Renal cortex interstitium (tissue), 15 donors: ENCODE measurements at places on chromosomes 5 and 9. TPM values are rescaled to one million over a fixed set of nuclear protein-coding genes. Genes with fewer than 3 reads are reported as not detected.

- DNase-seq = no peak
These were observed 131.2 kb upstream of the PLCXD3 start for GRCh38 chr5:41641621-41642020.

DNA sequence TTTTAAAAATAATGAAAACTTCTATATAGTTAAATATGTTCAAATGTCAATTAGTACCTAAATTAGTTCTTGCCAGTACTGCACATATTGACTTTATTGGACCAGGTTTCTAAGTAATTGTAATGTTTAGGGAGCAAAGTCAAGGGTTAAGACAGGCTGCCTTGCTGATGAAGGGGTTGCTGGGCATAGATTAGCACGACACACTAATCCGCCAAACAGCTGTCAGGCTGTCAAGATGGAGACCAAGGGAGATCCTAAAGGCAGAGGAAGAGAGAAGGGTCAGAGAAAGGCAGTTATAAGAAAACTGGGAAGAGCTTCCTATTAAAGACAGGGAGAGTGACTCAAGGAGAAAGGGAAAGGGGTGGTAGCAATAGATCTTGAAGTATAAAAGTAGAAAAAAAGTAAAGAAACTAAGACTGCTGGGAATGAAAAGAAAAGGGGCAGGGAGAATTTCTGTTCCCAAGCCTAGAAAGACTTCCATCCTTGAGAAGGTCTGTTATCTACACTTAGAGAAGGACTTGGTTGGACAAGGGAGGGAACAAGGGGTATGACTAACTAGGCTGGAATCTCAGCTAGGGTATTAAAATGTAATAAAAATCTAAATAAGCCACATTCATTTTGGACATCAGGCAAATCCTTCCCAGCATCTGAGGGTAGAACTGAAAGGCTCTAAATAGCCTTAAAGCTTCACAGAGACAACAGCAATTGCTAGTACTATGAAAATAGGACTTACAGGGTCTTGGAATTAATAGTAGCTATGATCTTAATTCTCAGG lies 188.7 kb downstream of the FBXL17 start:
- DNase-seq = no peak

- no peak for DNase-seq
These were observed 114.6 kb upstream of the ADAMTSL1 start for GRCh38 chr9:18359335-18359734.

DNA sequence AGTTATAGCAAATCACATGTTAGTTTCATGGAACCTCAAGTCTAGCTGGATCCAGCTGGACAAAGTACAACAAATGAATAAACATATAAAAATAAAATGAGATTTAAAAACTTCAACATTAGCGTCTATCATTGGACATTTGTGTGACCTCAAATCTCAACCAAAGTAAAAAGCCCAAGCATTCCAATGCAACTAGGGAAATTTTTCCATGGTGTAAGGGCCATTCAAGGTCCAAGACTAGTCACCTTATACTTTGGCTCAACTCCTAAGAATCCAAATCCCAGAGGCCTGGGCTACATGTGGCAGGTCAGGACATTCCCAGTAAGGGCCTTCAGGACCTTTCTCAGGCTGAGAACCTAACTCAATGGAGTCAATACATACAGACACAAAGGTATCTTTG lies 137.4 kb upstream of the DMAC1 start:
- no peak for DNase-seq

GRCh38 chr5:137560420-137560819 lies 61.3 kb upstream of the SPOCK1 start:
- no peak for DNase-seq

- DNase-seq = peak; percentile 45
These were observed 27.9 kb upstream of the CTNNA1 start for GRCh38 chr5:138725153-138725817.

- no peak for DNase-seq
These were observed 84.3 kb downstream of the DNAH5 start for GRCh38 chr5:13860146-13860545.

GRCh38 chr5:65474130-65474711 lies 7.5 kb downstream of the ADAMTS6 start:
- DNase-seq = no peak

DNA sequence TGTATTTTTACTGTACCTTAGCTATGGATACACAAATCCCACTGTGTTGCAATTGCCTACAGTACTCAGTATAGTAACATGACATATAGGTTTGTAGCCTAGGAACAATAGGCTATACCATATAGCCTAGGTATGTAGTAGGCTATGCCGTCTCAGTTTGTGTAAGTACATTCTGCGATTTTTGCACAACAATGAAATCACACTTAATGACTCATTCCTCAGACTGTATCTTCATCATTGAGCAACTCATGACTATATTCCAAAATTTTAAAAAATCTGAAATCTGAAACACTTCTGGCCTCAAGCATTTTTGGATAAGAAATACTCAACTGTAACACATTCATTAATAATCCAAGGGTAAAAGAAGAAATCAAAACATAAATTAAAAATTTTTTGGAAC lies 666.8 kb upstream of the GRAMD2B start:
- DNase-seq = no peak

GRCh38 chr5:4995014-4995413 lies 145.1 kb upstream of the ADAMTS16 start:
- DNase-seq = no peak

GRCh38 chr5:35671541-35672295 lies 54.1 kb downstream of the SPEF2 start:
- DNase-seq = no peak

- no peak for DNase-seq
These were observed 72.5 kb downstream of the CSNK1A1 start for GRCh38 chr5:149478761-149479160.

GRCh38 chr9:96062854-96063253 lies 187.4 kb downstream of the ERCC6L2 start:
- DNase-seq = no peak

DNA sequence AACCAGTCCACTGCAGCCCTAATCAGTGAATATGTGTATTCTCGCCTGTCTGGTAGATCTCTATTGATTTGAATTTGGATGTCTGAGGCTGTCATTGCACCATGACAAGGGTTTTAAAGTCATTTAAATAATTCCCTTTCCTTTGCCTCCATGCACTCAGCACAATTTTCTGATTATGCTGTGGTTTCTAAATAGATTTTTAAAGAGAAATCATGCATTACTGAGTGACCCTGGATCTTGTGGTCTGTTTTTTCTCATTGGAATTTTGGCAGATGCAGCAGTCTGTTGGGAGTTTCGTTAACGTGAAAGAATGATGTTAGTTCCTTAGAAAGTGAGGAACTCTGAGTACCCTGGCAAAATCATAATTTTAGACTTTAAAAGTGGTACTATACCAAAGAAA lies 396.0 kb downstream of the LRRC70 start:
- DNase-seq = no peak

DNA sequence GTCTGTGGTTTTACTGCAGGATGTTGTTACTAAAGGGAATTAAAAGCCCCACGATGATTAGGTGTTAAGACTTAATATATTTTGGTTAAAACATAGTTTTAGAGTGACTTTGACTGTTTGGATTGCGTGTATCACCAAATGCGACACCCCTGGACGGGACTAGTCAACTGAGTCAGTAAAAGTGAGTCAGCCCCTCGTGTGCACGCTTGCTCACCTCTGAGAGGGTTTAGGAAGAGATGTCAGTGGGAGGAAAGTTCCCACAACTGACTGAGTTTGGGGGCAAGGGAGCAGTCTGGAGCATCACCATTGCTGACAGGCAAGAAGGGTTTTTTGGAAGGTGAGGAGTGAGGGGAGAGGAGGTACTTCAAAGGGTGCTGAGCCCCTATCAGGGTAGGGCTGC lies 14.4 kb upstream of the DMRT3 start:
- no peak for DNase-seq

GRCh38 chr5:10324518-10325370 lies 17.0 kb upstream of the CMBL start:
- no peak for DNase-seq

DNA sequence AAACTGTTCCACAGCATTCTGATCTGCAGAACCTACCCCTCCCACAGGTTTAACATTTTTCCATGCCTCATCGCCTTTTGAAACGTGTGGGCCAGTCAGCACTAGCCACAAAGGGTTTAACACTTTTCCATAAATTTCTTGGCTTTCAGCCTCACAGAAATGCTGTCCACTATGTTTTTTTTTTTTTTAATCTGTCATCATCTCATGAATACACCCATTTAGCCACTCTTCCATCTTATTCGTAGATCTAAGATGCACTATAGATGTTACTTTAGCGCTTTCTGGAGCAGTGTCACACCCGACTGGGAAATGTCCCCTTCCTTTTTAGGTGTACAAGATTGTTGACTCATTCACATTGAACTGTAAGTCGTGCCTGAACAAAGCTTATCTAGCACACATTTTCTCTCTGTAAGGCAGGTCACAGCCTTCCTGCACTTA lies 62.3 kb downstream of the GCNT1 start:
- DNase-seq = no peak

DNA sequence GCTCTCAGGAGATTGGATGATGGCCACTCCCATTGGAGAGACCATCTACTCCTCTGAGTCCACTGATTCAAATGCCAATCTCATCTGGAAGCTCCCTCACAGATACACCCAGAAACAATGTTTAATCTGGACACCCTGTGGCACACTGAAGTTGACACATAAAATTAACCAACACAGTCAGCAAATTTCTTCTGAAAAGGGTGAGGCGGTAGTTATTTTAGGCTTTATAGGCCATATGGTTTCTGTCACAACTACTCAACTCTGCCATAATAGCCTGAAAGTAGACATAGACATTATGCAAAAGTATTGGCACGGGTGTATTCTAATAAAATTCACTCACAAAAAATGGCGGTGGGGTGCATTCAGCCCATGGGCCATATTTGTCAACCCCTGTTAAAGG lies 244.5 kb upstream of the VLDLR start:
- no peak for DNase-seq

FAM153A gene
- 0.20 TPM for polyA plus RNA-seq

FOXD4 gene
- polyA plus RNA-seq = 0.62 TPM

TMEM215 gene
- 0.24 TPM for polyA plus RNA-seq

PFN3 gene
- polyA plus RNA-seq = 3.2 TPM
